ENCODE measurements at places on chromosomes 1 and 21. TPM values are rescaled to one million over a fixed set of nuclear protein-coding genes. Genes with fewer than 3 reads are reported as not detected.

- peak; percentile 57 for DNase-seq
These were observed 1.4 kb upstream of the DPH2 start for GRCh38 chr1:43968348-43968948.

Gene CHI3L2
- total RNA-seq, result not detected

GRCh38 chr1:22689505-22689904 lies 21.1 kb upstream of the EPHB2 start:
- peak; percentile 93 for DNase-seq

- peak; percentile 12 for DNase-seq
These were observed 269.8 kb downstream of the S1PR1 start for GRCh38 chr1:101506541-101507164.

DNA sequence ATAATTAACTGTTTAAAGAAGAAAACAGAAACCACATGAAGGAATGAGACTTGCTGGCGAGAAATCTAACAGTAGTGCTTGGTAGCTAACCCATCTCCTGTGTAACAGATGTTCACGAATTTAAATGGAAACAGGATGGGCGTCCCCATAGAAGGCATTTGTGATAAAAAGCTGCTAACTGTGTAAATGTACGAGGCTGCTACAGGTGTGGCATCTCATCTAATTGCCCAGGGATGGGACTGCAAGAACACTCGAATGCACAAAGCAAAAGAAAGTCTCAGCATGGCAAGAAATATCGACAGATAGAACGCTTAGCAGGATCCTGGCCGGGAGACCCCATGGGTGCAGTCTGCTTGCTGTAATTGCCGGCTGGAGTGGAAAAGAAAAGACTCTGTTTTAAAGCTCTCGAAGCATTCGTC lies 112.7 kb downstream of the RUNX1 start:
- no peak for DNase-seq

Gene SUSD4
- under 0.01 TPM for total RNA-seq

Gene GBP3
- total RNA-seq, result 15.6 TPM

Gene LCE1D
- total RNA-seq, result not detected
